Omental fat pad (tissue), 4 donors: ENCODE measurements at places on chromosomes 1 and 21.

DNA sequence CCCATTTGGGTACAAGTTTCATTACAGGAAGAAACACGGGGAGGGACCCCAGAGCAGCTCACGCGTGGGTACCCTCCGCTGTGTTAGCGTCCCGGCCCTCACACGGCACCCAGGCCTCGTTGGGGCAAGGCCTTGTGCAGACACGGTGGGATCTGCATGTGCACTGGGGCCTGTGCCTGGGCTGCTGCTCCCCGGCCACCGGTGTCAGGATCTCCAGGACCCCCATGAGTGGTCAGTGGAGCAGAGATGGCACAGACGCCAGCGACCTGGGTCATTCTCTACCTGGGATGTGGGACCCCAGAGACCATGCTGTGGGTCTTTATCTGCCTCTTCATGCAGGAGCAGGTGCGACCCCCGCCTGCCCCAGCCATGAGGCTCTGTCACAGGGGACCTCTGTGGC, 5.4 kb upstream of the SAMD11 start:
- no peak for DNase-seq

GRCh38 chr1:213050745-213051126, 305 bp upstream of the RPS6KC1 start:
- DNase-seq = no peak

GRCh38 chr1:226461087-226461486, 53.2 kb upstream of the PARP1 start:
- DNase-seq = no peak

- DNase-seq = no peak
Measured at GRCh38 chr1:76289692-76290091, 215.1 kb downstream of the ST6GALNAC3 start.

GRCh38 chr1:7174561-7174960, 389.3 kb downstream of the CAMTA1 start:
- DNase-seq = no peak

DNA sequence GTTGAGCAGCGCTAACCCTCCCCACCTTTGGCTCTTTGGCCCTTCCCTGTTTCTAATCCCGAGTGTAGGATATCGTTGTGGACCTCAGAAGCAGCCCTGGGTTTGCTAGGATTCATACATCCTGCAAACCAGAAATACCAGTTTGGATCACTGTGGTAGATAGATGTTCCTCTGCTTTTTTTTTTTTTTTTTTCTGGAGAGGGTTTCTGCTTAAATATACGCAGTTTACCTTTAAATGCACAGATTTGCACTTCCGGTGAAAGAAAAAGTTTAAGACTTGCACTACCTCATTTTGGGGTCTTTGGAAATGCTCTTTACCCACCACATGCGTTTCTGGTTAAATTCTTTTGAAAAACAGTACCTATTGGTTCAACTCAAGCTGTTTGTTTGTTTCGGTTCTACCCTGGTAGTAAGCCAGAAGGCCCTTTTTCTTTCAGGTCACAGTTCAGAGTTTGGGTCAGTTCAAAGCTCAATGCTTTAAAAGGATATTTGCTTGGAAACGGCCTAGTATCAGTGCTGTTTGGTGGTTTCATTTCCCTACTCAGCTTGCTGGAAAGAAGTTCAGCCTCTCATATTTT, 908 bp downstream of the DDI2 start:
- no peak for DNase-seq

GRCh38 chr1:181123173-181123572, 34.7 kb downstream of the IER5 start:
- no peak for DNase-seq
